Fibroblast of skin of back (primary cell): ENCODE measurements at places on chromosomes 1 and 21.

DNA sequence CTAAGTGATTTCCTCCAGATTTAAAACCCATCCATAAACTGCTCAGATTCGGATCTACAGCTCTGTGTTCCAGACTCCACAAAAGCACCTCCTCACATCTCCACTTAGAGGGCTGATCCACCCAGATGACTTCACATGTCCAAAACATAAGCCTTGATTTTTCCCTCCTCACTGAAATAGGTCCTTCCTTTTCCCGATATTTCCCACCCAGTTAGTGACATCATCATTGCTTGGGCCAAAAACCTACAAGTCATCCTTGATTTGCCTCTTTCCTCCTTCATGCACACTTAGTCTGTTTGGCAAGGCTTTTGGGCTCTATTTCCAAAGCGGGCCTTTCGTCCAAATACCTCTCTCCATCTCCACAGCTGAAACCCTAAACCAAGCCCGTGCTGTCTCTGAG lies 32.3 kb downstream of the CCDC185 start:
- no peak for DNase-seq

DNA sequence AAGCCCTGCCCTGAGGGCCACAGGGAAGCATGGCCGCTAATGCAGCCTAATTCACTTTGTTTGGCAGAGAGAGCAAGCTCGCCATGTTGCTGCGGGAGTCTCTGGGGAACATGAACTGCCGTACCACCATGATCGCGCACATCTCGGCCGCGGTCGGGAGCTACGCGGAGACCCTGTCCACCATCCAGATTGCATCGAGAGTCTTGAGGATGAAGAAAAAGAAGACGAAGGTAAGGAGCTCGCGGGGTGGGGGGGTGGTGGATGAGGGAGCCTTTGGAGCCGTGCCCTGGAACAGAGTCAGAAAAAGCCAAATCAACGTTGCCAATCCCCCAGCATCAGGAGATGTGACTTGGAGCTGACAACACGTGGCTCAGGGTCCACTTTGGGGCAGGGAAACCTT lies 529.4 kb downstream of the KIF26B start:
- no peak for DNase-seq

DNA sequence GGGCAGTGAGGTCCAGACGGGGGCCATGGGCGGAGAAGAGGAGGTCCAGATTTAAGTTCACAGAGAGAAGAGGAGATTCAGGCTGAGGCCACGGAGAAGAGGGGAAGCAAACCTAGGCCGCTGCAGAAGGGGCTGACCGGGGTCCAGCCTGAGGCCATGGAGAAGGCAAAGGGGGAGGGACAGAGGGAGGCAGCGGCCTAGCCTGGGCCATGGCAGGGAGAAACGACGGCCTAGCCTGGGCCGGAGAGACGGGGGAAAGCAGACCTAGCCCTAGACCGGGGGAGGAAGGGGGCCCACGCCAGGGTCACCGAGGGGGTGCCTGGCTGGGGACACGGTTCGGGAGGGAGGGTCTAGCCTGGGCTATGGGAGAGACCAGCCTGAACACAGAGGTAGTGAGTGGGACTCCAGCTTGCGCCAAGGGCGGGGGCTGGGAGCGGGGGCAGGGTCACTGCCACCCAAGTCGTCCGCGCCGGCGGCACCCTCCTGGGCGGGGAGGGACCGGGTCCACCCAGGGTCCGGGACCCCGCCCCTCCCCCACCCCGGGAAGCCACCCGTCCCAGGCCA lies 459 bp downstream of the CAPZB start:
- DNase-seq = peak; percentile 34

- DNase-seq = peak; percentile 41
Observed at GRCh38 chr1:68011657-68012375, 38.6 kb downstream of the DIRAS3 start.

DNA sequence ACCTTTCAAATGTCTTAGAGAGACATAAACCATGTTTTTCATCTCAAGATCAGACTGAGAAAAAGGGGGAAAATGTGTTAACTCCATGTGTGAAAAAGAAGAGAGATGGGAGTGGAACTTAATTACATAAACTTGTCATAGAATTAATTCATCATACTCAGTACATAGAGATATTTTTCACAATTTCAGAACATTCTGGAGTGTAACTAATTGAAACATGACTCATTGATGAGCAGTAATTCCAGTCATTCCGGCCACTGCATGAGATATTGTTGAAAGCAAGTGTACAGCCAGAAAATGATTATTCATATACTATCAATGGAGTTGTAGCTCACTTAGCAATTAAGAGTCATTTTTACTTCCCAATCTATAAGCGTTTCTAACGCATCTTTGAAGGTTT lies 739.3 kb downstream of the LTN1 start:
- peak; percentile 78 for DNase-seq

- no peak for DNase-seq
Observed at GRCh38 chr21:13937236-13937635, 273.5 kb downstream of the LIPI start.

- peak; percentile 84 for DNase-seq
Observed at GRCh38 chr1:12601700-12602658, 16.0 kb downstream of the DHRS3 start.

DNA sequence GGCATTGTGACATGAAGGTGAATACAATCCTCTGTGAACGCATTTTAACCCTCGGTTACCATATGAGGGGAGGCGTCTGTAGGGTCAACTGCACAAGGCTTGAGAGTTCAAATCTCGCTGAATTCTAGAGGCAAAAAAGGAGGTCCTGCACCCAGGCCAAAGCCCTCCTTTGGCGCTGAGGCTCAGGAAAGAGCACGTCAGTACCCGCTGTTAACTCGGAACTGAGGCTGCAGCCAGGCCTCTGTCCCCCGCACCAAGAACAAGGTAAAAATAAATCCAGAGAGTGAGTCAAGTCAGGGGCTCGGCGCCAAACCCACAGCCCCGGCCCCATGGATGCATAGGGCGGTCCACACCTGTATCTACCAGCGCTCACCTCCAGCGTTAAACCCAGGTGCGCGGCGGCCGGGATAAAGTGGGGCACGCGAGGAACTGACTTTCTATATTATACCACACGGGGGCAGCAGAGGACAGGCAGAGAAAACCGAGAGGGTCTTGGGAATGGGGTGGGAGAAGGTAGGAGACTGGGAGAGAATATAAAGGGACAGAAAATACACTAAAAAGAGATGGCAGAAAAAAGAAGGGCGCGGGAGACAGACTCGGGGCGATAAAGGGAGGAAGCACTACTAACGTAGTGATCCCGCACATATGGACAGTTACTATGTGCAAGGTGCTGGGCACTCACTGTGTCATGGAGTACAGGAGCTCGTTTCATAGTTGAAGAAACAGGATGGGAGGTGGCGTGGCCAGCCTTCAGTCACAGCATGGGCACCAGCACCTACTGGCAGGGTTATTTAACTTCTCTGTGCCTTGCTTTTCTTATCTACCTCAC lies 54.9 kb downstream of the DMRTA2 start:
- DNase-seq = peak; percentile 9

- peak; percentile 78 for DNase-seq
Observed at GRCh38 chr1:4690951-4691675, 36.7 kb downstream of the AJAP1 start.

DNA sequence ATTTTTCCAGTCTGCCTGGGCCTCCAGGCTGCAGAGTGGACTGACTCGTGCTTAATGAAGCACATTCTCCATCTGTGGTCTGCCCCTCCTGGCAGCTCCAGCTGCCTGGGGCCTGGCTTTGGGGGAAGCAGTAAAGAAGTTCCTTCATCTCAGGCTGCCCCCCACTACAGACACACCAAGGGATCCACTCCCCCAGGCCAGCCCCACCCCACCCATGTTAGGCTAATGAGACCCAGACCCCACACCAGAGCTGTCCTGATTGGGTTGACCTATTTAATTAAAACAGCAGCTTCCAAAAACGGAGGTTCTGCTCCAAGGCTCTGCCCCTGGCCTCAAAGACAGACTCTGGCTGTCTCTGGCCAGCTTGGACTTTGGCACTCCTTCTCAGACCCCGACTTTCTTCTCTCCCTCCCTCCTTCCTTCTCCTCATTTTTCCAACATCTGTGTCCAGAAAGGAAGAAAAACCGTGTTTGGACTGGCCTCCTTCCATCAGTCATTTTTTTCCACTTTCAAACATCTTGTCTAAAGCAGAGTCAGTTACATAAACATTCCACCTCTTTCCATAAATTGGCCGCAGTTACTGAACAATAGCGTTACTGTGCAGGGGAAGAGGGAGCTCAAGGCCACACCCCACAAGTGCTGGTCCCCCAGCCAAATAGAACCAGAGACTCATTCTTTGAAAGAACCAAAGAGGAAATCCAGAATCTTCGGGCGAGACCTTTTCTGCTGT lies 29.7 kb downstream of the SERTAD4 start:
- DNase-seq = peak; percentile 94

GRCh38 chr1:50522691-50523342 lies 99.6 kb upstream of the DMRTA2 start:
- DNase-seq = no peak
